ENCODE measurements at places on chromosomes 3 and 15.
A peak's percentile ranks its signal among the peaks of the same experiment; 100 is the strongest.

DNA sequence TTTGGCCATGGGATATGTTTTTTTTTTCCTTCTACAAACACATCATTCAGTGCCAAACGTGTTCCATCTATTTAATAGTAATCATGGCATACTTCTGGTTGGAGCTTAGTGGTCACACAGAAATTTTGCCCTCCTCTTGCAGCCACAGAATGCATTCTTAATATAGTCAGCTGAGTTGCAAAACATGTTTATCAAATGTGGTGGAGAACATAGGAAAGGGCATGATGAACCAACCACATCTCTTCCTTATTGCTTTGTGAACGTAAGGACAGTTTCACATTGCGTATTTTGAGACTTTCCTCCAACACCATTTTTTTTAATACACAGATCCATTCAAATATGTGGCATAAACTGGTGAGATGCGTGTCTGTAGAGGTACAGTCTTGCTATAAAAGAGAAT lies 106.8 kb downstream of the BBX start:
- peak; percentile 26 for DNase-seq

DNA sequence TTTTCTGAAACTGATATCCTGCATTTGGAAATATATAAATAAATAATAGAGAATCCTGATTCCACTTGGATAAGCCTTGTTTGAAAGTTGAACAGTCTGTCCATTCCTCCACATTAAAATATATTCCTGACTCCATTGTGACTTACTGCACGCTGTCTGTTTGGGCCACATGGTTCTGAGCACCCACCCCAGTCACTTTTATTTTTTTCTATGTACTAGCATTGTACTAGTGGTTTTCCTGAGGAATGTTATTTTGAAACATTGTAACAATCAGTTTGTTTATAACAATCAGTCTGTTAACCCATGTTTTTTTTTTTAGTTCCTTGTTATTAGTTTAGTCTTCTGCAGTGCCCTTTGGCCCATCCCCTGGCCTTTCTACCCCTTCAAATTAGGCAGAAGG lies 87.4 kb upstream of the CCNL1 start:
- DNase-seq = no peak

DNA sequence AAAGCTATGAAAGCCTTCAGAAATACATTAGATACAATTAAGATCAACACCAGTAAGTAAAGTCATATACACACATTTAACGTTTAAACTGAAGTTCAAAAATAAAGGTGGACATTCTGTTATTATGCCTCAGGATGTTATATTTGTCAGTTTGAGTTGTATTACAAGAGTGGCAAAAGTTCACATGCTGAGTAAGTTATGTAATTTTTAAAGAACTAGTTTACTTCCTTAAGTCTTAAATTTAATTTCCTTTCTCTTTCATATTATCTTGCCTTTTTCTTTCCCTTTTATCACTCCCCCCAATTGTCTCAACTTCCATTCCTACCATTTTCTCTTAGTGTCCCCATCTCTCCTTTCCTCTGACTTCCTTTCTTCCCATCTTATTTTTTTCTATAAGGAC lies 4.9 kb upstream of the GPR87 start:
- no peak for DNase-seq

DNA sequence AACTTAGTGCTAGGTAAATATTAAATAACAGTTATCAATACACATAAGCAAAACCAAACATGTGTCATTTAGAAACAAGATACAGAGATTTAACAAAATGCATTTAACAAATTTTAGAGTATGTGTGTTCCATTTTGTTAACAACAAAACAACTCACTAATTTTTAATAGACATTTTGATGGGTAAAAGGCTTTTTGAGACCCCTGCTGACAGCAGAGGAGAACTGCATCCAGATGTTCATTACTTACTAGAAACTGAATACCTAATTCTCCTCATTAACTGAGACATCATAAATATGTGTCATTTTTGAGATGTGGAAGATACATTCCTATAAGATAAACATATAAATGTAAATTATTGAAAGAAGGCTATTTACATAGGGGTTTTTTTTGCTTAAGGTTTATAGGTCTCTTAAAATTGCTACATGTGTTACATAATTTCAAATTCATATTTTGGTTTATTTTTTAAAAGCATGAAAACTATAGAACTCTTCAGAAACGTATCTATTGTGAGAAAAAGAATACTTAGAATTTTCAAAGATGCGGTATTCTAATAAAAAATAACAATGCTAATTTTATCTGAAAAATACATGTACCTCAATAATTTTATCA lies 1009.8 kb downstream of the TUSC7 start:
- peak; percentile 36 for DNase-seq

- DNase-seq = no peak
Measured at GRCh38 chr3:127368186-127369032, 80.6 kb upstream of the PRR20G start.

DNA sequence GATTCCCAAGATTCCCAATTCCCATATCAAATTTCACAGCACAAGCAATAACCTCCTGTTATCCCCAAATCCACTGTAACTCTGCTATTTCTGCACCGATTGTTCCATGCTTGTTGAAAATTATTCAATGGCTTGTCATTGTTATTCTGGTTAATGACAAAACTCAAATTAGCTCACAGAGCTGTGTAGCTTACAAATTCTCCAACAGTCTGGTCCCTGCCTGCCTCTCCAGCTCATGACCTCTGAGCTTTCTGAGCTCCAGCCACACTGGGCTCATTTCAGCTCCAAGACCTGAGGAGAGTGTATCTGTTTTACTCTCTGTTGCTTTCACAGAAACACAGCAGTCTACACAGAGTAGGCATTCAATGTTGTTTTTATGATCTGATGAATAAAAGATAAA lies 3.3 kb downstream of the DPPA2 start:
- DNase-seq = no peak

- DNase-seq = no peak
Measured at GRCh38 chr3:164550857-164551256, 527.4 kb downstream of the SI start.

DNA sequence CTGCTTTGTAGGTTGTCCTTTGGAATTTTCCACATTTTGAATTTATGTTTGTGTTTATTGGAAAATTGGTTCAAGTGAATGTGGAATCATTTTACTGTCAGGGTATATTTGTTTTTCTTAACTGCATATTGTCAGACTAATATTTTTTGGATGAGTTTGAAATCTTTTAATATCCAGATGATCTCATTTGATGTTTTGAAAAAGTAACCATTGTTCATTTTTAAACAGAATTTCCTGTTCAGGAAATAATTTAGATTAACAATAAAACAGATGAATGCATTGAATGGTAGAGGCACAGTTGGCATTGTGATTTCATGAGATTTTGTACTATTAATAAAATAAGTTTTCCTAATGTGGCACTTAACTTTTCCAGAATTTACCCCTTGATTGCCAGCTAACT lies 15.5 kb downstream of the TRAK1 start:
- DNase-seq = no peak

GRCh38 chr15:66723826-66724731 lies 22.0 kb downstream of the SMAD6 start:
- DNase-seq = peak; percentile 61

DNA sequence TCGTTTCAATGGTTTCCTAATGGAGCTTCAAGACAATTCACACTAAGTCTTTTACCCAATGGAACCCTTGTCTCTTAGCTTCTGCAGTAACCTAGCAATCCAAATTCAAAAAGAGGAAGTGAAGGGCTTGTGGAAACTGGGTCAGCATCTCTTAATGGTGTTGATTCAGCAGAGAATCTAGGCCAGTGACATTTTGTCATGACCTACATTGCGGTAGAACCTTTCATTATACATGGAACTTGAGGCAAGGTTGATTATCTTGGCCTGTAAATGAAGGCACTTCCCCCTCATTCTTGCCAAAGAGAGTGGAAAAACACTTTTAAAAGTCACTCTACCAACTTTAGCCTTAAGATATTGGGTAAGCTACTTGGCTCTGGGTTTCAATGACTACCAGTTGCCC lies 42.8 kb downstream of the C2CD4B start:
- DNase-seq = no peak

DNA sequence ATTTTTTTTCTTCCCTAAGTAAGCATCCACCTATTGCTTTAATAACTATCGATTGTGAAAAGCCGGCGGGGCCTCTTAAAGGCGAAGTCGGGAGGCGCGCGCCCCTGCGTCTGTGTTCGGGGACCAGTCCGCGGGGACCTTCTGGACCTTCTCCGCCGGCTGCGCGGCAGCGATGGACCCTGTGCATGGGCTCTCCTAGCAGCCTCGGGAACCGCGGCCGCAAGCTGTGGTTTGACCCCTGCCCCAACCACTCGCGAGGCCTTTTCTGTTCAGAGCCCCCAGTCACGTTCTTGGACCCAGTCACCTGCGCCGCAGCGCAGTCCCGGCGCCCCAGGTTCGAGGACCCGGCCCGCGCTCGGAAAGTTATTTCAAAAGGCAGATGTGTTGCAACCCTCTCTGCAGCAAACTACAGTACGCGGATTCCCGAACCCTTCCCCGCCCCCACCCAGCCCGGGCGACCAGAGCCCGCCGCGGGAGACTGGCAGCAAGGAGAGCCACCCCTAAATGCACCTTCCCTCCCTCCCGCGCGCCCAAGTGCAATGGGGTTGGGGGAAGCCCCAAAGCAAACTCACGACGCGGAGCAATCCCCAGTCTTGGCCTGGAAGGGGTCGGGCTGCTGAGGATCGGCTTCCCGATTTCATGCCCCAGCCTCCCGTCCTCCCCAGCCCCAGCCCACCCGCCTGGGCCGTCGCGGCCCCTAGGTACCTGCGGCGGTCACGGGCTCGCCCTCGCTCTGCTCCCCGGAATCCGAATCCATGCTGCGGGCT lies 684 bp downstream of the TNFAIP8L3 start:
- no peak for DNase-seq

DNA sequence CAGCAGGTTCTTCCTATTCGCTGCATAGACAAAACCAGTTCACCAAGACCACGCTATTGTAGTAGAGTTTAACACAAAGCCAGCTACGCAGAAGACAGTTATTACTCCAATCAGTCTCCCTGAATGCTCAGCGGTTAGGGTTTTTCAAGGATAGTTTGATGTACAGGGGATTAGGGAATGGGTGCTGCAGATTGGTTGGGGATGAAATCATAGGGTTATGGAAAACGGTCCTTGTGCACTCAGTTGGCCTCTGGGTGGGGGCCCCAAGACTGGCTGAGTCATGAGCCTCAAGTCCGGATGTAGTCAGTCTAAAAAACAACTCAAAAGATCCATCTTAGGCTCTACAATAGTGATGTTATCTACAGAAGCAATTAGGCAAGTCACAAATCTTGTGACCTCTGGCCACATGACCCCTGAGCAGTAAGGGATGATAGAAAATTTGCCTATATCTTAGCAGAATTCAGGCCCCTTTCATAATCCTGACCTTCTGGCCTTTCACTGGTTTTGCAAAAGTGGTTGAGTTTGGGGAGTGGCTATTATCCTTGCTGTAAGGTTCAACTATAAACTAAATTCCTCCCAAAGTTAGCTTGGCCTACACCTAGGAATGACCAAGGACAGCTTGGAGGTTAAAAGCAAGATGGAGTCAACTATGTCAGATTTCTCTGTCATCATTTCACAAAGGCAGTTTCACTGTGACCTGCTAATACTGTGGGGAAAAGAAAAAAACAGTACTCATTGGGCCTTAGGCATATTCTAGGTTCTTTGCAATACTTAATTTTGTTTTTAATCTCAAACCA lies 57.7 kb downstream of the LIPC start:
- no peak for DNase-seq

DNA sequence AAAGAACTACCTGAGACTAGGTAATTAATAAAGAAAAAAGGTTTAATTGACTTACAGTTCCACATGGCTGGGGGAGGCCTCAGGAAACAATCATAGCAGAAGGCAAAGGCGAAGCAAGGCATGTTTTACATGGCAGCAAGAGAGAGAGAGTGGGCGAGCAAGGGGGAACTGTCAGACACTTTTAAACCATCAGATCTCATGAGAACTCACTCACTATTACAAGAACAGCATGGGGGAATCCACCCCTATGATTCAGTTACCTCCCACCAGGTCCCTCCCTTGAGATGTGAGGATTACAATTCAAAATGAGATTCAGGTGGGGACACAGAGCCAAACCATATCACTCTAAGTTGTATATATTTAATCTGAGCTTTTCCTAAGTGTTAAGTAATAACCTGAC lies 79.0 kb upstream of the MLF1 start:
- no peak for DNase-seq

- peak; percentile 94 for DNase-seq
Measured at GRCh38 chr15:62618432-62618831, 424.1 kb upstream of the TPM1 start.

DNA sequence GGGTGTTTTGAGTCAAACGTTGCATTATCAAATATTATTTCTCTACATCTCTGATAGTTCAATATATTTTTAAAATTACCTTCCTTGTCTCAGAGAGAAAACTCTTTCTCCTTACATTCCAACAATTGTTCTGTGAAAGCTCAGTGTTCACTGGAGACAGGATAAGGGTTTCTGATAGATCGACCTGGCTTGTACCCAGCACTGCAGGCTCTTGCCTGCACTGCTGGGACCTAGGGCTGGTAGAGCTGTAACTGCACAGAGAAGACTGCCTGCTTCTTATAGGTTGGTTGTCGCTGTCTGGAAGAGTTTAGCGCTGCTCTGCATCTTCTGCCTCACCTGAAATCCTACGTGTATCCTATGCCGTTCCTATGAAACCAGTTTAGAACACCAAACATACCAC lies 249.9 kb upstream of the LRTM1 start:
- DNase-seq = peak; percentile 72

- DNase-seq = peak; percentile 41
Measured at GRCh38 chr15:76866716-76867321, 38.3 kb downstream of the SCAPER start.

DNA sequence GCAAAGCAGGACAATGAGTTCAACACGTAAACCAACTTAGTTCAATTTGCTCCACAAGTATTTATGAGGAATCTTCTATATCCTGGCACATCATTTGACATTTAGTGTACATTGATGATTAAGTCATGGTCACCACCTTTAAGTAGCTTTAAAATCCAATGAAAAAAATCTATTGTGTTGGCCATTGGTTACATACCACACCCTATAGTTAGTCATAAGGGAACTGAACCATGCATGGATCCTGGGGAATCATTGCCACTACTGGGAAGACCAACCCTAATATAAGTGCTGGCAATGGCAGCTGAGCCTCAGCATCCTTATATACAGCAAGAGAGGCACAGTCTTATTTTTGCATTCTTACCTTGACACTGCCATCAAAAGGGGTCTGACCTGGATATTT lies 502.5 kb downstream of the MECOM start:
- no peak for DNase-seq

GRCh38 chr3:25294169-25294805 lies 133.8 kb upstream of the RARB start:
- no peak for DNase-seq

- DNase-seq = no peak
Measured at GRCh38 chr15:75918135-75918534, 14.5 kb downstream of the FBXO22 start.

DNA sequence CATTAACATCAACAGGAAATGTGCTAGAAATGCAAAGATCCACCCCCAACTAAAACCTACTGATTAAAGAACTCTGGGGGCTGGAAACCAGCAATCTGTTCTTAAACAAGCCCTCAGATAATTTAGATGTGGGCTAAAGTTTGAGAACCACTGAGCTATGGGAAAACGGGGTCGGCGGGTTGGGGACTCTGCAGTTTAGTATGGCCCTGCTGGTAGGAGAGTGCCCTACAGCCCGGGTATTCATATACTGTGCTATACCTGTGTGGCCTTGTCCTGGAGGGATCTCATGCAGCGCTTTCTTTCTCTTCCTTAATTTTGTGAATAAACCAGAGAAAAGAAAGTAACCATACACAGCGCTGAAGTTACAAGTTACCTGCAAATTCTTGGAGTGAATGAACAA lies 189.7 kb upstream of the GBE1 start:
- DNase-seq = no peak
